Upper lobe of right lung (tissue), 1 donor: ENCODE measurements at places on chromosomes 16 and 17. TPM values are rescaled to one million over a fixed set of nuclear protein-coding genes. Genes with fewer than 3 reads are reported as not detected.

DNA sequence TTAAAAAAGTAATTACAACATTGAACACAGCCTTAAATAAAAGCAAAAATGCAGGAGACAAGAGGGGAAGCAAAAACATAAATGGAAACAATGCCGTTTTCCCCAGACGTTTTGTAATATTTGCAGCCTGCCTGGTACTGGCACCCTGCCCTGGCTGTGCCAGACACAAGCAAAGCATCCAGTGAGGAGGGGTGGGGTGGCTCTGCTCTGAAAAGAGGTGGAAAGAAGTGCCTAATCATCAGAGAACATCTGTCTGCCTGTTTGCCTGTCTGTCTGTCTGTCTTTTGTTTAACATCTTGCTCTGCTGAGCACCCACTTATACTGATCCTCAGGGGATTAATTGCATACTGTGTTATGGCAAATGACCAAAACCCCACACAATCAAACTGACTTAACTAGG lies 62.7 kb downstream of the C16orf82 start:
- H3K4me1 ChIP-seq: no peaks in the 10 kb centered on the region
- DNase-seq: no peak
- H3K36me3 ChIP-seq: no peaks in the 10 kb centered on the region

DNA sequence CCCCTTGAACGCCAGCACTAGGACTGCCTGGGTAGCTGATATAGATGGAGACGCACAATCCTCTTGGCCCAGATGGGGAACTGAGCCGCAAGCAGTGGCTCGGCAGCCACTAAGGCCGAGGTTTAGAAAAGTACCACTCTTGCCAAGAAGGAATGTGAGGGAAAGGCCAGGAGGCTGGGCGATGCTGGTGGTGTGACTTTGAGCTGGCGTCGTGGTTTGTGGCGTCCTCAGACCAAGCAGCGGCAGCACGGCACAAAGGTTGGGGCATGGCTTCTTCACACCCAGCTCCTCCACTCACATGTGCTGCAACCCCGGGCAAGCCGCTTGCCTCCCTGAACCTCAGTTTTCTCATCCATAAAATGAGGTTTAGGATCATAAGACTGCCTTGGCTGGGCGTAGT lies 15.6 kb downstream of the DCAKD start:
- H3K36me3 ChIP-seq: peaks cover 31% of the 10 kb centered on the region
- no peak overlapping the region for H3K27ac ChIP-seq
- H3K27me3 ChIP-seq: no peaks in the 10 kb centered on the region
- no peak for DNase-seq
- no peak overlapping the region for H3K4me3 ChIP-seq
- no peaks in the 10 kb centered on the region for H3K4me1 ChIP-seq

DNA sequence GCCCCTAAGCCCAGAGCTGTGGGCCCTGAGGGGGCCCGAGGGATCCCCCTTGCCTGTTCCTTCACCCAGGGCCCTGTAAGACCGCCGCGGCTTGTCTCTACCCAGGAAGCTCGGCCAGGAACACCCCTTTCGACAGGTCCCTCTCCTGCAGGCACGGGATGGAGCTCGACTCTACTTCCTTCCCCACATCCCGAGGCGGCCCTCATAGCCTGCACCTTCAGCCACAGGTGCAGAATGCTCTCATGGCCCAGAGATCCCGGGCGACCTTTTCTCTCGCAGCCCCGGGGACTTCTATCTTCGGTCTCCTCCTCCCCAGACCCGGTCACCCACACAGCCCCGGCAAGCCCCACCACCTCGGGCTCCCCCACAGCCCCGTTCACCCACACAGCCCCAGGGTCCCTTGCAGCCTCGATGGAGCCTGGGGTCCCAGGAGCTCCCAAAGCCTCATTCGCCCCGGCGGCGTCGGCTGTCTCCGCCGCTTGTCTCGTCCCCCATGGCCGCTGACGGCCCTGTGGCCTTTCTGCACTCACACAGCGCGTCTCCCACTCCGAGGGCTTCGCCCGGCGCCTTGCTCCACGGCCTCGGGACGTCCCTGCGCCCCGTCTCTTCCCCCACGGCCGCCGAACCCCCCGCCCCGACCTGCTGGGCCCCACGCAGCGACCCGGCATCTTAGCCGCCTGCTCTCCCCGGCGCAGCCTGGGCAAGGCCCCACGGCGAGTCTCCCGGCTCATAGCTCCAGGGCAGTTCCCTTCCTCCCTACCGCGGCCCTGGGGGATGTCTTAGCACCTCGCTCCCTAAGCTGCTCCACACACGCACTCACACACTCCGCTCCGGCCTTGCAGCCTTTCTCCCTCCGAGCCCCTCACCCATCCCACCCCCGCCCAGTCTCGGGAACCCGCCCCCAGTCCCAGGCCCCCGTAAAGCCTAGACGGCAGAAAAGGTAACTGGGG lies 650 bp downstream of the KIAA0753 start:
- no peaks in the 10 kb centered on the region for H3K27me3 ChIP-seq
- H3K36me3 ChIP-seq: peaks cover 19% of the 10 kb centered on the region
- peak overlapping the region; percentile 99 for H3K4me3 ChIP-seq
- H3K27ac ChIP-seq: peak overlapping the region; percentile 92

DNA sequence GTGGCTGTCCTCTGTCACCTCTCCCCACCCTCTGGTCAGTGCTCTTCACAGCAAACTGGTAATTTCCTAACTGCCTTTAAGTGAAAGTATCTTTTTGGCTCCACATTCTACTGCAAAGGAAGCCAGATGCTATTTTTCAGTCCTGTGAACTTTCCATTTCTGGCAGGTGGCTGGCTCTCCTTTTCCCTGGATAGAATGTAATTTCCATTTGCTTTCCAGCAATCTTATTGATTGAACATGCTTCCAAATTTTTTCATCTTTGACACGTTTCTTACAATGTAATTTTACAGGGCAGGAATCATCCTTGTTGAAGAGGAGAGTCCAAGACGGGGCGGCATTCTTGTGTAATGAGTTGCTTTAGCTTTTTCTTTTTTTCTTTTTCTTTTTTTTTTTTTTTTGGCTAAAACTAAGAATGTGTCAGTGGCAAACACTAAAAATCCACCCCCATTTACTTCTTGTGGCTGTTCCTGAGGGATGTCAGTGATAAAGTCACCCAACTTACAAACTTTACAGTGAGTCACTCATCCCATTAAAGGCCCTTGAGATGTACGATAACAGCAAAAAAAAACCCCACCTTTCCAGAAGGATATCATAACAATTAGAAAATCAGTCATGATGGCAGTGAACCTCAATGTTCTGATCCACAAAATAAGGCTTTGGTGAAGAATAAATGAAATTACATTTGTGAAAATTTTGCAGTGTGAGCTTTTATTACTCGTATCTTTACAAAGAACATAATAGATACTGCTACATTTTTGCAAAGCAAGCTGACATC lies 29.4 kb upstream of the PRKCA start:
- no peak overlapping the region for H3K4me3 ChIP-seq
- H3K27ac ChIP-seq: no peak overlapping the region
- H3K4me1 ChIP-seq: no peaks in the 10 kb centered on the region
- no peaks in the 10 kb centered on the region for H3K27me3 ChIP-seq

DNA sequence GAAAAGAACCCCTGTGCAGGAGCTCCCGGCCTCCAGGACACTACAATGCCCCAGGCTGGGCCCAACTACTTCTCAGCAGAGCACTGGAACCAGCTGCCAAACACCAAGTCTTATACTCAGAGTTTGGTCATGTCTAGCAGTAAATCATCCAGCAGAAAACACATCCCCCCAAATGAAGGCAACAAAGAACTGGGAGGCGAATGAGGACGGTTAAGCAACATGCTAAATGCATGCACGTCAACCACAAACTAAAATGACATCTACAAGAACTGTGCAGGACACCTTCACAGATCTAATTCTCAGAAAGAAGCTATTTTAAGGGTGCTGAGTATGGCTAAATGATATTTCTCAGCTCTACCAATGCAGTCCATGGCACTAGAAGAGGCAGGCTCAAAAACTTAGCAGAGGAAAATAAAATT lies 7.6 kb upstream of the IRX5 start:
- H3K4me3 ChIP-seq: no peak overlapping the region
- no peak for DNase-seq
- peaks cover 4% of the 10 kb centered on the region for H3K4me1 ChIP-seq
- no peaks in the 10 kb centered on the region for H3K36me3 ChIP-seq
- H3K27ac ChIP-seq: no peak overlapping the region
- peaks cover 62% of the 10 kb centered on the region for H3K27me3 ChIP-seq

GRCh38 chr17:60823515-60823914 lies 145.9 kb downstream of the BCAS3 start:
- H3K27ac ChIP-seq: no peak overlapping the region
- no peaks in the 10 kb centered on the region for H3K4me1 ChIP-seq
- H3K27me3 ChIP-seq: no peaks in the 10 kb centered on the region
- no peak for DNase-seq
- H3K4me3 ChIP-seq: no peak overlapping the region

GRCh38 chr16:35737076-35737475 lies 2277.7 kb downstream of the TP53TG3F start:
- H3K4me3 ChIP-seq: no peak overlapping the region
- H3K36me3 ChIP-seq: no peaks in the 10 kb centered on the region
- H3K27me3 ChIP-seq: no peaks in the 10 kb centered on the region
- DNase-seq: no peak
- H3K4me1 ChIP-seq: no peaks in the 10 kb centered on the region
- no peak overlapping the region for H3K27ac ChIP-seq

DNA sequence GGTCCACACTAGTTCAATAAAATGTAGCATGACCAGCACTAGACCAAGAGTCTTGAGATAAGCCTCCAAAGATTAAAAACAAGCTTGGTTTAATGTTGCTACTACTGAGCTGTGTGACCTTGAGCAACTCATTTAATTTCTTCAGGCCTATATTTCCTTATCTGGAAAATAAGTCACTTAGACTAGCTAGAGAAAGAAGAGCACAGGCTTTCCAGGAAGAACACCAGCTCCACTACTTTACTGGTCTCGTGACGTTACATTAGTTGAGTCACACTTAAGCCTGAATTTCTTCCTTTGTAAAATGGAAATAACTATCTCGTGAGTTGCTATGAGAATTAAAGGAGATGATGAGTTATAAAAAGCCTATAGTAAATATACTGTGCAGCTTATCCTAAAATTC lies 5.4 kb downstream of the HELZ start:
- H3K27ac ChIP-seq: peak overlapping the region; percentile 14
- no peak for DNase-seq
- H3K4me1 ChIP-seq: peaks cover 46% of the 10 kb centered on the region
- no peak overlapping the region for H3K4me3 ChIP-seq
- no peaks in the 10 kb centered on the region for H3K27me3 ChIP-seq

GRCh38 chr16:12611916-12612597 lies 191.6 kb downstream of the CPPED1 start:
- H3K27ac ChIP-seq: no peak overlapping the region
- no peak overlapping the region for H3K4me3 ChIP-seq
- no peak for DNase-seq
- H3K4me1 ChIP-seq: no peaks in the 10 kb centered on the region
- no peaks in the 10 kb centered on the region for H3K36me3 ChIP-seq

GRCh38 chr16:81445966-81446906 lies 1.6 kb downstream of the CMIP start:
- peak overlapping the region; percentile 83 for H3K27ac ChIP-seq
- DNase-seq: no peak
- no peaks in the 10 kb centered on the region for H3K36me3 ChIP-seq
- no peaks in the 10 kb centered on the region for H3K27me3 ChIP-seq
- peak overlapping the region; percentile 82 for H3K4me3 ChIP-seq

DNA sequence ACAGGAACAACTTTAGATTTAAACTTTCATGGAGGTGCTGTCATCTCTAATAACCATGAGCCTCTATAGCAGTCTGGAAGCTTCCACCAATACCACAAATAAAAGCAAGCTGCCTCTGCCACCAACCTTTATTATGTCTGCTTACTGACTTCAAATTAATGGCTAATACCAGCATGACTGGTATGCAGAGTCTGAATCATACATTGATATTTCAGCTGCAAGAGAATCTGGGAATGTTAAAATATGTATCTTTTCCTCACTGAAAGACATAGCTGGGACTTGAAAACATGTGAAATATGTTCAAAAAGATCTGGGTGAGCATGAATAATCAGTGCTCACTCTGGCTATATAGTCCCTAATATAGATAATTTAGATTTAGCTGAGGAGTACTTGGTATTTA lies 488.6 kb downstream of the CDH8 start:
- no peak for DNase-seq
- no peaks in the 10 kb centered on the region for H3K4me1 ChIP-seq
- no peak overlapping the region for H3K27ac ChIP-seq

DNA sequence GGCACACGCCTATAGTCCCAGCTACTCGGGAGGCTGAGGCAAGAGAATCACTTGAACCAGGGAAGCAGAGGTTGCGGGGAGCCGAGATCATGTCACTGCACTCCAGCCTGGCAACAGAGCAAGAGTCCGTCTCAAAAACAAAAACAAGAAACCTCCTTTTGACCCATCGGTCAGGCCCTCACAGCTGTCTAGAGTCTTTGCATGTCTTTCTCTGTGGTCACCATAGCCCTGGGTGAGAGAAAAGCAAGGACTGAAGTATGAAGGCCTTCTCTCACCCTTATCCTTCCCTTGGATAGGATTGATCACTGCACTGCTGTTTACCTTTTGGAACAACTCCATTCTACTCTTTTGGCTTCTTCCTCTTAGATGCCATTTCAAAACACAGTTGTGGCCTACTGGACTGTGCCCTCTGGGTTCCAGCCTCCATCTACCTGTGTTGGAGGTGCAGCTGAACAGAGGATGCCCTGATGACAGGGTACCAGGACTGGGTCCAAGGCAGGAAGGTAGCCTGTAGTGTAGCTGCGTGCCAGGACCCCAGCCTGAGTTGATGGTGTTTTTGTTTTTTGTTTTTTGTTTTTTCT lies 37.1 kb downstream of the LDHD start:
- H3K36me3 ChIP-seq: no peaks in the 10 kb centered on the region
- no peaks in the 10 kb centered on the region for H3K27me3 ChIP-seq
- DNase-seq: no peak
- H3K27ac ChIP-seq: no peak overlapping the region
- peaks cover 11% of the 10 kb centered on the region for H3K4me1 ChIP-seq

GRCh38 chr17:46739982-46740381 lies 78.5 kb downstream of the WNT3 start:
- H3K4me1 ChIP-seq: no peaks in the 10 kb centered on the region
- H3K27ac ChIP-seq: no peak overlapping the region
- H3K36me3 ChIP-seq: no peaks in the 10 kb centered on the region
- no peak for DNase-seq
- no peak overlapping the region for H3K4me3 ChIP-seq

GRCh38 chr17:19780846-19781245 lies 32.7 kb upstream of the ALDH3A1 start:
- no peak for DNase-seq
- no peaks in the 10 kb centered on the region for H3K27me3 ChIP-seq
- no peak overlapping the region for H3K27ac ChIP-seq

- H3K27me3 ChIP-seq: no peaks in the 10 kb centered on the region
- no peak for DNase-seq
- H3K4me1 ChIP-seq: no peaks in the 10 kb centered on the region
- H3K36me3 ChIP-seq: no peaks in the 10 kb centered on the region
- no peak overlapping the region for H3K4me3 ChIP-seq
- no peak overlapping the region for H3K27ac ChIP-seq
Observed at GRCh38 chr17:65356536-65356935, 204.9 kb downstream of the AXIN2 start.

GRCh38 chr16:56134790-56135189 lies 56.5 kb upstream of the GNAO1 start:
- no peak for DNase-seq
- H3K27ac ChIP-seq: no peak overlapping the region
- peaks cover 8% of the 10 kb centered on the region for H3K27me3 ChIP-seq
- H3K4me1 ChIP-seq: no peaks in the 10 kb centered on the region
- no peak overlapping the region for H3K4me3 ChIP-seq
- H3K36me3 ChIP-seq: no peaks in the 10 kb centered on the region

GRCh38 chr17:79517827-79518584 lies 92.8 kb downstream of the RBFOX3 start:
- no peak overlapping the region for H3K27ac ChIP-seq
- H3K4me3 ChIP-seq: no peak overlapping the region
- H3K4me1 ChIP-seq: no peaks in the 10 kb centered on the region
- H3K36me3 ChIP-seq: no peaks in the 10 kb centered on the region
- DNase-seq: no peak

The HAGHL gene
- total RNA-seq: 8.9 TPM

The SPATA20 gene
- 31.6 TPM for total RNA-seq

The CHST5 gene
- not detected for total RNA-seq

The KCNJ18 gene
- not detected for total RNA-seq
